ENCODE measurements at places on chromosomes 12 and 14.

DNA sequence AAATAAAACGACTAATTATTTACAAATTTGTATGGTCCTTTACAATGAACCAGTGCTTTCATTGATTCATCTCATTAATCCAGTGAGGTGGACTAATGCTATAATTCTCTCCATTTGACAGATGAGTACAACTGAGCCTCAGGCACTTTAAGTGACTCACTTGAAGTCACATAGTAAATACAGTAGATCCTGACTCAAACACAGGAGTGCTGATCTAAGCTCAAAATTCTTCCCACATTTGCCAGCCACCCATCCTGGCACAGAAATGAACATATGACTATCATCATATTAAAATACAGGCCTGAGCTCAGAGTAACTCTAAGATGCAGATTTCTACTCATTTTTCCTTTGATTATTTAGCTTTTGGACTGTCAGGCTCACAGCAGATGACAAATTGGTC is 30.6 kb downstream of the SLC16A7 start:
- no peaks in the 10 kb centered on the region for H3K27me3 ChIP-seq
- no peak overlapping the region for H3K4me3 ChIP-seq
- H3K4me1 ChIP-seq = peaks cover 6% of the 10 kb centered on the region
- no peak overlapping the region for H3K27ac ChIP-seq

DNA sequence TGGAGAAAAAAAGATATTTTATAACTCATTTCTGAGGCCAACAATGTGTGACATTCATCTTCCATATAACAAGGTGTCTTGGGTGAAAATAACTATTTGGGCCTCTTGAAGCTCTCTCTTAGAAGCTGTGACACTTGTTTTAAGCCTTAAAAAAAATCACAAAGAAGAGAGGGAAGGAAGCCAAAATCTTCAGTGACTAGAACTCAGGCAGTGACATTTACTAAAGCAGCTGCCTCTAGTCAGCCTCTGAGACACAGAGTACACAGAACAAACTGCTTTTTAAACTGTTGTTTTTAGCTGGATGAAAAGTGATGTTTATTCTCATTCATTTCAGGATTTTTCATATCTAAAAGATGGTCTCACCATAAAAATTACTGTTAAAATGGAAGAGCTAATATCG is 793.6 kb downstream of the GALC start:
- no peaks in the 10 kb centered on the region for H3K27me3 ChIP-seq
- no peak for DNase-seq
- H3K36me3 ChIP-seq = no peaks in the 10 kb centered on the region
- H3K4me3 ChIP-seq = no peak overlapping the region
- H3K4me1 ChIP-seq = no peaks in the 10 kb centered on the region

GRCh38 chr14:39102265-39102968 is 618 bp downstream of the SEC23A start:
- H3K27me3 ChIP-seq = no peaks in the 10 kb centered on the region
- H3K36me3 ChIP-seq = peaks cover 7% of the 10 kb centered on the region
- peak overlapping the region; percentile 97 for H3K27ac ChIP-seq
- H3K4me3 ChIP-seq = peak overlapping the region; percentile 94

- H3K27ac ChIP-seq = no peak overlapping the region
- H3K36me3 ChIP-seq = no peaks in the 10 kb centered on the region
- H3K4me3 ChIP-seq = no peak overlapping the region
- peaks cover 9% of the 10 kb centered on the region for H3K4me1 ChIP-seq
Measured at GRCh38 chr12:70418101-70418500, 52.0 kb downstream of the KCNMB4 start.

DNA sequence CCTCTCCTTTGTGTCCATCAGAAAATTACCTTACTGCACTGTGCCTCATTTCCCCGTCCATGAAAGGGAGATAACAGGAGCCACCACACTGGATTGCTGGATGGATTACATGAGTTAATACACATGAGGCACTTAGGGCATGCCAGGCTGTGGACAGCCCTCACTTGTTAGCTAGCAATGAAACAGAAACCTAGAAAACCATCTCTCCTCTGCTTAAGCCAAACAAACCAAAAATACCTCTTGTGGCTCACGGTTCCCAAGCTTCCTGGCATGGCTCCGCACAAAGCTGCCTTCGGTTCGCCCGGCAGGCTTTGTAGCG is 660 bp upstream of the HCFC2 start:
- H3K27me3 ChIP-seq = peaks cover 23% of the 10 kb centered on the region
- H3K4me1 ChIP-seq = peaks cover 21% of the 10 kb centered on the region
- peaks cover 10% of the 10 kb centered on the region for H3K36me3 ChIP-seq
- peak overlapping the region; percentile 93 for H3K4me3 ChIP-seq

Data from activated CD4-positive, alpha-beta T cell treated with anti-CD3 and anti-CD28 coated beads, Interleukin-2, amount 10 ng/mL, durations not matched to agents 7 days and 5 days (primary cell).